ENCODE measurements at places on chromosomes 7 and 10.

GRCh38 chr10:27713941-27714340 is 31.7 kb downstream of the MKX start:
- no peak for DNase-seq

DNA sequence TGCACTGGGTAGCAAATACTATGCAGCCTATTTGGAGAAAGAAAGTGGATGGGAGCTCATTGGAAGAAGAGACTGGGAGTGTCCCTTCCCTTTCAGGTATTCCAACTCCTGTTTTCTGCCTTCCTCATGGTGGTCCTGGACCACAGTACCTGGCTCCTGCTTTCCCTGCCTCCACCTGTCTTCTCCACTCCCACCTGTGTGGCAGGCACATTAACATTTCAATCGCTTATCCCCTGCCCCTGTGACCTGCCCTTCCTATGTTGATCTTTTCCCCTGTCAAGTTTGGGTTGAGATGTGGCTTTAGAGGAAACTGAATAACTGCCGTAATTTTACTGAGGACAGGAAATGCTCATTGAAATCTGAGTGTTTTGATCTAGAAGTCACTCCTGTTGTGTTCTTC is 415.8 kb upstream of the PODXL start:
- no peak for DNase-seq

DNA sequence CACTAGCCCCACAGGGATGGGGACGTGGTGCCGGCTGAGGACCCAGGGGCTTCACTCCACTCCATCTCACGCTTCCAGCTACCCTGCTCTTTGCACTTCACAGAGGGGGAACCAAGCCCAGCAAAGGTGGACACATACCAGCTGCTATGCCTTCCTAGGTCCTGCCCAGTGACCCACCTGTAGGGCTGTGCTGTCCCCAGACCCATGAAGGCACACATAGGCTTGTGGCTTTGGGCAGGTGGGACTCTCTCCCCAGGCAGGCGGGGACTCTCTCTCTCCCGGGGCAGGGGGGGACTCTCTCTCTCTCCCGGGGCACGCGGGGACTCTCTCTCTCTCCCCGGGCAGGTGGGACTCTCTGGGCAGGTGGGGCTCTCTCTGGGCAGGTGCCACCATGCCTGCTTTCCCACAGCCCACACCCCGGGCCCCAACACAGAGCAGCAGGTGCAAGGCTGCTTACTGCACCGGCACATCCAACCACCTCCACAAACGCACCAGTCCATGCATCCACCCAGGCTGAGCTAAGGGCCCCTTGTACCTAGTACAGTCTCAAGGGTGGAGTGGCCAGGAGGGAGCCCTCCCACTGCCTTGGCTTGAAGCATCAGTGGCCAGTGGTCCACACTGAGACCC is 13.8 kb upstream of the GPR146 start:
- DNase-seq, result no peak

GRCh38 chr7:83347945-83348444 is 185.3 kb upstream of the PCLO start:
- no peak for DNase-seq

- DNase-seq, result no peak
Observed at GRCh38 chr10:1205450-1206030, 149.4 kb downstream of the WDR37 start.

DNA sequence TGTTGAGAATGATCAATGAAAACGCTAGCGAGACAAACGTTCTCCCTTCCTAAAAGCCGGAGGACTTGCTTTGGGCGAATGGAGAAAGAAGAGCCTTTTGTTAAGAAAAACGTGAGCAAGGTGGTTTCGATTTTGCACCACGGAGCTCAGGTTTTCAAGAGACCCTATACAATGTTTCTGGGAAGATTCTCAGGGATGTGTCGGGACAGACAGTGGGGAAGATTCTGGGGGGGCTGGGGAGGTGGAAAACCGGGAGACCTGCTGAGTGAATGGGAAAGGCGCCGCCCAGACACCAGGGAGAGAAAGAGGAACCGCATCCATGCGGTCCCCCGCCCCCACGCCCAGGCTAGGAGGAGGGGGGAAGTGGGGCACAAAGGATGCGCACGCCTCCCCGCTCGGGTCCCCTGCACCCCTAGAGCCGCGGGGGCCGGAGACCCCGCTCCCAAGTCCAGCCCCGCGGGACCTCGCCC is 745 bp downstream of the YWHAG start:
- peak; percentile 65 for DNase-seq

Measured in activated CD8-positive, alpha-beta memory T cell treated with anti-CD3 and anti-CD28 coated beads, Interleukin-2, amount 50 U/mL, for 4 hours (primary cell).